Effector CD4-positive, alpha-beta T cell (primary cell): ENCODE measurements at places on chromosomes 2 and 18.
A peak's percentile ranks its signal among the peaks of the same experiment; 100 is the strongest.

- peak; percentile 1 for DNase-seq
These were observed 14.7 kb downstream of the CROCC2 start for GRCh38 chr2:240920783-240921231.

- no peak for DNase-seq
These were observed 290.8 kb downstream of the CCDC85A start for GRCh38 chr2:56474412-56475158.

- DNase-seq, result no peak
These were observed 122.6 kb downstream of the WDSUB1 start for GRCh38 chr2:159163930-159164329.

DNA sequence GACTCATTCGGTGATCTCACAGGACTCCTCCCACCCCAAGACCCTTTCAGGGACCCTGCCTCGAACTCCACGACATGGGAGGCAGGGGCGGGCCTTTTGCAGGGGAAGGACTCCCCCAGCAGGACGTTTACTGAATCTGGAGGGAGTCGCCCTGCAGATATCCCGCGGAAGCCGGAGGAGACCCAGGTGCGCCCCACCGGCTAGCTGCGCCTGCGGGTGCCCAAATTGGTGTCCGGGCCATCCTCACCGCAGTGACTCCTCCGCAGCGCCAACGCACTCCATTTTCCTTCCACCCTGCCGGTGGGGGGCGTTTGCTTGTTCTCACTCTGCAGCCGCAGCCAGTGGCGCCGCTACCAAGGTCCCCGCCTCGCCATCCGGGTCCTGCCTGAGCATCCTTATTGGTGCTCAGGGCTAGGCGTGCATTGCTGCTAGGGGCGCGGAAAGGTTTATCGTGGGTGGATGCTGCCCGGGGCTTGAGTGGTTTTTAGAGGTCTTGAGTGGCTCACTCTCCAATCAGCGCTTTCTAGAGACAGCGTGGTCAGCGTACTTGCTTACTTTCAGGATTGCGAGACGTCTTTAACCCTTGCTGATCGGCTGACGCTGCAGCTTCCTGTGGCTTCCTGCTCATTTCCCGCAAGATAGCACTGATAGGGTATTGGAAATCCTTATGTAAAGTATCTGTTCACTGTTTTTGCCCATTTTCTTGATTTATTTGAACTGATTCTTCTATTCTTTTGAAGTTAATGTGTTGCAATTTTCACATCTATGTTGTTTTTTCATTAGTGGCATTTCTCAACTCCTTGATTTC, 81.4 kb downstream of the BIN1 start:
- peak; percentile 59 for DNase-seq

DNA sequence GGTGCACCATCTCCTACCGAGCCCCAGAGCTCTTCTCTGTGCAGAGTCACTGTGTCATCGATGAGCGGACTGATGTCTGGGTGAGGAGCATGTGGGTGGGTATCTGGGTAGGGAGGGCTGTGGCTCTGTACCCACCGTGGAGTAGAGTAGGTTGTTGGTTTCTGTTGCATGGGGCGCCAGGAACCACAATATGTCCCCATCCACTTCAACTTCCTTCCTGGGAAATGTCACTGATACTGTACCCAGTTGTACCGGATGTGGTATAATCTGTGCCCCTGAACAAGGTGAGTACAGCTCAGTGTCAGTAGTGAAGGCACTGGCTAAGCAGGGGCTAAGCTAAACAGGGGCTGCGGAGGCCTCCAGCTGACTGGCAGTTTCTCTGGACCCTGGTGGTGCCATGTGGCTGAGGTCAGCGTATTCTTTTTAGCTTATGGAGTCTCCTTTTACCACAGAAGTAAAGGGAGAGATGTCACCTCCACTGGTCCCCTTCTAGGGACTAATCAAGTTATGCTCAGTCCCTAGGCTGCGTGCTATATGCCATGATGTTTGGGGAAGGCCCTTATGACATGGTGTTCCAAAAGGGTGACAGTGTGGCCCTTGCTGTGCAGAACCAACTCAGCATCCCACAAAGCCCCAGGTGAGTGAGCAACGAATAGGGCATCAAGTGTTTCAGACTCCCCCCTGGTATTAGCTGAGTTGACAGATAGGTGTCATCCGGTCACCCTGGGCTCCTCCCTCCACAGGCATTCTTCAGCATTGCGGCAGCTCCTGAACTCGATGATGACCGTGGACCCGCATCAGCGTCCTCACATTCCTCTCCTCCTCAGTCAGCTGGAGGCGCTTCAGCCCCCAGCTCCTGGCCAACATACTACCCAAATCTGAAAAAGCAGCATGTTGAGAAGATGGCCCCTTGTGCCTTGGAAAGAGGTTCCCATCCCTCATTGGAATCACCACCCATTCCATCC, 2.7 kb downstream of the STK16 start:
- DNase-seq, result peak; percentile 51

DNA sequence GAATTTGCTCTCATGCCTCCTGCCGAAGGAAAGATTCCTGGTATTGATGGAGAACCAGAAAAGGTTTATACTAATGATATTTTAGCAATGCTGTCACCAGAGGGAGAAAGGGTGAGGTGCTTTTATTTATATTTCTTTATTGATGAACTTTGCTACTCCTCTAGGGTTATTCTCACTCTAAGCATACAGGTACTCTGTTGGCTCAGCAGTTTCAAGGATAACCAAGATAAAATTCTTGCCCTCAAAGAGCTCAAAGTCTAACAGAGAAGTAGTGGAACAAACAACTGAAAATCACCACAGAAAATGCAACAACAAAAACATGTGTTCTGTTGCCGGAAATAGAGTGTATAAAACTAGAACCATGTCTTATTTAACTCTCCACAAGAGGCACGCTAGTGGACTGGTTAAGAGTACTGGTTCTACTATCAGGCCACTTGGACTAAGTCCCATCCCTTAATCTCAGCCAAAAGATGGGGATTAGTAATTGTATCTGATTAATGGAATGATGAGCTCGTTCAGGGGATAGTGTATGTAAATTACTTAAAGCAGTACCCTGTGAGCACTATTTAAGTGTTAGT, 103.6 kb downstream of the DNAH6 start:
- DNase-seq, result no peak

DNA sequence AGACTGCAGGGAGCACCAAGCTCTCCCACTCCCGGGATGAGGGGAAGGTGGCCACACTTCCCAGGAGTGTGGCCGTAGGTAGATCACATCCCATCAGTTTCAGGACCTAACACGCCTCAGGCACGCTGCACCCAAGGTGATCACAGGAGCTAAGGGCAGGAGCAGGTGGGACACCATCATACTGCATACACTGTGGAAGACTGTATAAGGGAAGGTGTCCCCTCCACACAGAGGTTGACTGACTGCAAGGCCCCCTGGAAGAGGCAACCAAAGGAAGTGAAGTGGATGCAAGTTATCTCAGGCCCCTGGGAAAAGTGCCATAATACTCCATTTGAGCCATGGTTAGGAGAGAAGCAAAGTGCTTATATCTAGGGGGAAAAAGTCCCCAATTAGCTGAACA, 351.9 kb upstream of the SMIM21 start:
- no peak for DNase-seq

DNA sequence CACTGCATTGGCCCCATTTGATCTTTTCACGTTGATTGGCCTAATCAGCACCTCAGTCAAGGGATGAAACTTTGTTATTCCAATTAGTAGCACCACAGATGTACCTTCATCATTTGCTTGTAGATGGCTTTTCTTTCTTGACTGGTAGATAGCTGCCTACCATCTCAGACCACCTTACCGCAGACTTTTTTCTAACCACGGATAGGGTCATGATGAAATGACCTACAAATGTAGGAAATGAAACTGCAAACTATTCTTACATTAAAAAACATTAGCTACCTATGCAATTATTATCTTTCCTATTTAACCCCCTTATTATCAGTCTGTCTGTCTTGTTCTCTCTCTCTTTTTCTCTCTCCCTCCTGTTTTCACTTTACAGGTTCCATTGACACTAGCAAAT, 22.4 kb upstream of the SLC25A52 start:
- no peak for DNase-seq

GRCh38 chr2:146927080-146927711, 917.6 kb upstream of the ACVR2A start:
- DNase-seq, result no peak

DNA sequence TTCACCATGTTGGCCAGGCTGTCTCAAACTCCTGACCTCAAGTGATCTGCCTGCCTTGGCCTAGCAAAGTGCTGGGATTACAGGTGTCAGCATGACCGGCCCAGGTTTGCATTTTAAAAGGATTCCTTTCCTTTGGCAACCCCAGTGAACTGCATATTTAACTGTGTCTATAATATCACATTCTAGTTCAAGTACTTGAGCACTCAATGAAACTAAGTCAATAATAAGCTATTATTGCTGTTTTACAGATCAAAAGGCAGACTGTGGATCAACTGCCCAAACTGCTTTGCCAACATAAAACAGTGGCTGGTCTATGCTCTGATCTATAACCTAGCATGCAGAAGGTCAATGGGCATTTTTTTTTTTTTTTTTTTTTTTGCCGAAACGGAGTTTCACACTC, 144.5 kb downstream of the USP34 start:
- DNase-seq, result no peak

DNA sequence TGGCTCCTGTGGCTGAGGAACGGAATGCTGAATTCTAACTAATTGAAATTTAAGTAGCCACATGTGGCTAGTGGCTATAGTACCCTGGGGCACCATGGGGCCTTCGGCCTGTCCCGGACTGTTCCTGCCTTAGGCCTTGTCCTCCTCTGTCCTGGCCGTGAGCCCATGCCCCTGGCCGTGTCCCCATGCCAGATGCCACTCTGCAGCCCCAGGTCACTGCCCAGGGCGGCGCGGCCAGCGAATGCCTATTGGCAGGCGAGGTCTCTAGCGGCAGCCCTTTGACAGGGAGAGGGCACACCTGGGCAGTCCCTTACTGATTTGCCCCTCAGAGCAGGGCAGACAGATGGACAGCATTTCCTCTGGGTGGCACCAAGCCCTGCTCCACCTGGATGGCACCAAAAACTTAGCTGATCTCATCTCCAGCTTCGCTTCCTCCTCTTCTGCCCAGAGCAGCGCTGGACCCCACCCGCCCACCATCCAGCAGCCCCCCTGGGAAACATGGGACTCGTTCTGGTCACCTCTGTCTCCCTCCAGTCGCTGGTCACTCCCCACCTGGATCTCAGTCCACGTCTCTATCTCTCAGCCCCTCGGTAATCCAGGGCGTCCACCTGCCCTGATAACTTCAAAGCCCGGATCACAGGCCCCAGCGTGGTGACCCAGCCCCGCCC, 1.1 kb upstream of the DGKD start:
- DNase-seq, result no peak

DNA sequence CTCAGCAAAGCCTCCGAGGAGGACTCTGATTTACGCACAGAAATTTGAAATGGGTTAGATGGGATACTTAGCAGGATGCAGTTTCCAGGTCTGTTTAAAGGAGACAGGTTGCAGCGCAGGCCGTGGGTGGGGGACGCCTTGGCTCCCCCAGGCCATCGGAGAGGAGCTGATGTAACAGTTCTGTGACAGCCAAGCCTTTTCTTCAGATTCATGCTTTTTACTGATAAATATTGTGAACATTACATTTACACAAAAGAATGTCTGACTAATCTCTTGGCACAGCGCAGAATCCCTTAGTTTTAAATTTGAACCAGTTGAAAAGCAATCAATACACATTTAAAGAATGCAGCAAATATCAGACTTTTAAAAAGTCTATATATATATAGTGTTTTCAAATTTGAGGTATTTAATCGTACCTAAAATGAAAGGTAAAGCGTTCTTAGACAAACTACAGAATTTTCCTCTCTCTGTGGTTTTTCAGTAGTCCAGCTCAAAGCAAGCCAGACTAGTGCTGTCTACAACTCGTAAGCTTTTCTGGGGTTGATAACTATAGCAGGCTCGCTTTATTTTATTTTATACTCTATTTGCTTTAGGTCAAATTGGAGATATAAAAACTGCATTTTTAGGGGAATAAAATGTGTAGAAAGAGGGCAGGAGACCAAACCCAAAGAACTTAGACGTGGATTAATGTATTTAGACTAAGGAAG, 221.9 kb downstream of the PIEZO2 start:
- DNase-seq, result no peak

DNA sequence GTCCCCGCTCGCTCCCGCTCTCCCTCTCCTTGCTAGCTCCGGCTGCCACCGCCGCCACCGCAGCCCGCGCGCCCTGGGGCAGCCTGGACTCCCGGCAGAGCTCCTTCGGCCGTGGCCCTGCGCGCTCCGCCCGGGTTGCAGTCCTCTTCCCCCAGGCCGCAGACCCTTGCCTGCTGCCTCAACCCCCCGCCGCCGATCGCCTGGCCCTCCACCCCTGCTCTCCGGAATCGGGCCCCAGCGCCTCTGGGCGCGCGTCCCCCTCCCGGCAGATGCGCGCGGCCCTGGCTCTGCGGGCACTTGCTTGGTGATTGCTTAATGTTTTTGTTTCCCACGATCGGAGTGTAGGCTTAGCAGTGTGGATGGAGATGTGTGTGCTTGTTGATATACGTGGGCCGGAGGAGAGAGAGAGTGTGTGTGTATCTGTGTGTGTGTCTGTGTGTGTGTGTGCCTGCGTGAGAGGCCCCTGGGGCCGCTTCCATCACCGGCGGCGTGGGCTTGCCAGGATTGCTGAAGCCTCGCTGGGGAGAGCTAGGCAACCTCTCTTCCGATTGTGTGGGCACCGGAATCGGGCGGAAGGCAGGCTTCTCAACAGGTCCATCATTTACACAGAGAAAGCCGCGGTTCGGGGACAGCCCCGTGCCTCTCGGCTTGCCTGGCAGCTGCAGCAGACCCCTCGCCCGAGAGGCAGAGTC, 877 bp downstream of the INHBB start:
- no peak for DNase-seq

GRCh38 chr18:45686891-45687611, 36.9 kb upstream of the SLC14A1 start:
- peak; percentile 45 for DNase-seq

DNA sequence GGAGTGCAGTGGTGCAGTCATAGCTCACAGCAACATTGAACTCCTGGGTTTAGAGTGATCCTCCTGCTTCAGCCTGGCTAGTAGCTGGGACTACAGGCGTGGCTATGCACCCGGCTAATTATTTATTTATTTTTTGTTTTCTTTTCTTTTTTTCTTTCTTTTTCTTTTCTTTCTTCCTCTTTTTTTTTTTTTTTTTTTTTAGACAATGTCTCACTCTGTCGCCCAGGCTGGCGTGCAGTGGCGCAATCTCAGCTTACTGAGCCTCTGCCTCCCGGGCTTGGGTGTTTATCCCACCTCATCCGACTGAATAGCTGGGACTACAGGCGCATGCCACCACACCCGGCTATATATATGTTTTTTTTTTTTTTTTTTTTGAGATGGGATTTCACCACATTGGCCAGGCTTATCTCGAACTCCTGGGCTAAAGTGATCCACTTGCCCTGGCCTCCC, 1.4 kb upstream of the ANXA4 start:
- no peak for DNase-seq

GRCh38 chr2:19538411-19538963, 180.1 kb upstream of the OSR1 start:
- no peak for DNase-seq

GRCh38 chr2:229202646-229203045, 68.4 kb downstream of the PID1 start:
- no peak for DNase-seq

DNA sequence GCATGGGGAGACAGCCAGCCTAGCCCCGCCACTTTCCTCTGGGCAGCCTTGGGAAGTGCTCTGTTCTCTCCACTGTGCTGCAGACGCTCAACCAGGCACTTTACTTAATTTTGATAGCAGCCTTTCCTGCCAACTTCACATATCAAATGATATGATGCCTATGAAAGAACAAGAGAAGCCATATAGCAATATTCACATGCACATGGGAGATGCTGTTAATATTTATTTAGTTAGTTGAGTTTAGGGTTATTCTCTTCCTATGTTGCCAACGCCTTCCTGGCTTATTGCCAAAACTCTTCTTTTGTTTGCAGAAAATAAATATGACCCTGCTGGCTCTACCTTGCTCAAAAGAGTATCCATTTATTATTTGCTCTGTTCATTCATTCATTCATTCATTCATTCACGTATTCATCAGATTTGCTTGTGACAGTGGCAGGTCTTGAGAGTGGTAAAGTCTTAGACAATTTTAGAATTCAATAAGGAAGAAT, 99.3 kb downstream of the GATA6 start:
- no peak for DNase-seq
